ENCODE measurements at places on chromosomes 12 and 14.

GRCh38 chr14:77051116-77051515 lies 22.6 kb upstream of the IRF2BPL start:
- DNase-seq, result no peak

DNA sequence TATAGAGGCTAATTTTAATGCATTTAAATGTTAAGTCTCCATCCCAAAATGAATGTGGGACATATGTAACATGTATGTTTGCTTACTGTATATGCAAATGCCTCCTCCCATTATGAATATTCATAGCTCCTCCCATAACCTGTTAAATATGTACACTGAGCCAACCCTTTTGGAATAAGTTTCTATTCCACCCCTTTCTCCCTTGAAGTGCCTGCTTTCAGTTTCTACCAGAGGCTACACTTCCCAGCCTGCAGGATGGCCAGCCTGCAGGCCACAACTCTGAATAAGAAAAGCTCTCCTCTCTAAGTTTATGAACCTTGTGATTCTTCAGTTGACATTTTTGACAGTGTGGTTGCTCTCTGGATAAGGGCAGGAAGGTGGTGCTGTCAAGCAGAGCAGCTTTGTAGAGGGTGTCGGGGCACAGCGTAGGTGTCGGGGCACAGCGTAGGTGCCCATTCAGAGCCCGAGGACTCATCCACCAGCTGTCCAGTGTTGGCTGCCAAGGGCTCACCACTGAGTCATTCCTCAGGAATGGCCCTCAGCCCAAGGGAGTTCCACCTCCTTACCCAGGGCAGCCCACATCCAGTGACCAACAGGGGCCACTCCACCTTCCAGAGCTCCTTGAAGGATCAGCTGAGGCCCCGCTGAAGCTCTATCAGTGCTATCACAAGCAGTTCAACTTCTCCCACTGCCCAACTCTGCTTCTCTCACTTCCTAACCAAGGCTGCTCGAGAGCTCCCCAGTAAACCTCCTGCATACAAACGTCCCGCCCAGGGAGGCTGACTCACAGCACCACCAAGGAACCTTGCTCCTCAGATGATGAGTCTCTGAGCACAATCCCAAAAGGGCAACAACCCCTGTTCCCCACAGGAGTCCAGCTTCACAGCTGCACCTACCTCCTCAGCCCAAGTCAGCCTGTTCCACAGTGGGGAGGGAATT lies 31.4 kb downstream of the VWF start:
- peak; percentile 95 for DNase-seq

DNA sequence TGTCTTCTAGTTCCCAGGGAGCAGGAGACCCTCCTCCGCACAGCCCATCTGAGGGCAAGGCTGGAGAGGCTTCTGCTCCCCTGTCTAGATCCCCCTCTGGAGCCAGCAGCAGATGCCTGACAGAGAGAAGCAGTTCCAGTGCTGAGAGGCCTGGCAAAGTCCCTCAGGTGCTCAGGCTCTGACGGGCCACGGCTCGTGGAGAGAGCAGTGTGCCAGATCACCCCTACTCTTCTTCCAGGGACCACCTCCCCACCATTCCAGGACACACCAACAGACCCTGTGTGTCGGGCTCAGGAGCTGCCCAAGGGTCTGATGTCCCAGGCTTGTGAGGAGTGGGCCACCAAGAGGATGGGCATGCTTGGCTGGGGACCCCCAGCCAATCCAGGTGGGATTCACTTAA lies 22.5 kb upstream of the C14orf180 start:
- DNase-seq, result no peak

DNA sequence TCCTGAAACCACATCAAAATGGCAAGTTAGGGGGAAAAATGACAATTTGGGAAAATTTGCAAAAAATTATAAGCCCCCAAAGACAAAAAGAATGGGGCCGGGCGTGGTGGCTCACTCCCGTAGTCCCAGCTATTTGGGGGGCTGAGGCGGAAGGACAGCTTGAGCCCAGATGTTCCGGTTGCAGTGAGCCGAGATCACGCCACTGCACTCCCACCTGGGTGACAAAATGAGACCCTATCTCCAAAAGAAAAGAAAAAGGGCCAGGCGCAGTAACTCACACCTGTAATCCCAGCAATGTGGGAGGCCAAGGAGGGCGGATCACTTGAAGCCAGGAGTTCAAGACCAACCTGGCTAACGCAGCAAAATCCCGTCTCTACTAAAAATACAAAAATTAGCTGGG lies 2.0 kb upstream of the VAMP1 start:
- no peak for DNase-seq

DNA sequence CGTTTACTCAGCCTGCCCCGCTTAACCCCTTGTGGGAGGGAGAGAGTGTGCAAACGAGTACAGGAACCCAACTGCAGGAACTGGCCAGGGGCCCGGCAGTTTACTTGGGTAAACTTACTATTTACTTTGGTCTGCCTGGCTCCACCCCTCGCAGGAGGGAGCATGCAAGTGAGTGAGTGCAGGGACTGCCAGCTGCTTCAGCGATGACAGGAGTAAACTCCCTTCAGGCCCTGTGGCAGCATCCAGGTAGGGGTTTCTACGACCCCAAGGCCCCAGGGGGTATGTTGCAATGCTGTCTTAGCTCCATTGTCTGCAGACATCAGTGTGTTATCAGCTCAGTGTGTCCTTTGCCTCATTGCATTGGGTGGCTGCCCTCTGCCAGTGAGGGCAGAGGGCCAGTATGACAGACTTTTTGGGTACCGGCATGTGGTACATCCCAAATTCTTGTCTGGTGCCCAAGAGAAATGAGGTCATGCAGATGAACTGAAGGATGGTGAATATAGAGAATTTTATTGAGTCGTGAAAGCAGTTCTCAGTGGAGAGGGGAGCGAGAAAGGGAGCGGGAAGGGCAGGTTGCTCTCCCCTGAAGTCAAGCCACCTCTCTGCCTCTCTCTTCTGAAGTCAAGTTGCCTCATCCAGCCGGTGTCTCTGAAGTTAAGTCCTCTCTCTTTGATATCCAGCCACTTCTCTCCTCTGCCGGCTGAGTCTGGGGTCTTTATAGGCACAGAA lies 181.8 kb downstream of the FUT8 start:
- DNase-seq, result no peak

DNA sequence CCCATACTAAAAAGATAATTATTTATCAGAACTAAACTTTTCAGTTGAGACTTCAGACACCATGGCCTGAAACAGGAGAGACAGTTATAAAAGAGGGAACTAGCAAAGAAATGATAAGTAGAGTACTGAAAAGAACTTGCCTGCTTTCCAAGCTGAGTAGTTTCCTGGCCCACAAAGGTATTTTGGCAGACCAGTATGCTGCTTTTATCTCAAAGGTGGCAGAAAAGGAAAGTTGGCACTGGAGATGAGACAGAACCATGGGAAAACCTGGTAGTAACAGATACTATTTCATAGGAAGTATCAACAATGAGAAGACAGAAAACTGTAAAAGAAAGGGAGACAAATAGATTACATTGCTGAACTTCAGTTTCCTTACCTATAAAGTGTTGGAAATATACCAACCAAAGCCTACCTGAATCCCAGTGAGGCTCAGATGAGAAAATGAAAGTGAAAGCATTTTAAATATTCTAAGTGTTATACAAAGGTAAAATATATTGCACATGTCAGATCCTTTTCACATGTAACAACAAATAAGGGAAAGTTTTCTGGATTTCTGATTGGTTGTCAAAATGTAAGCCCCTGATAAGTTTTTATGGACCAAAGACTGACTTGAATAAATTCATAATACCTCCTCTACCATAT lies 155.3 kb upstream of the FSCB start:
- DNase-seq, result no peak

GRCh38 chr14:91585856-91586255 lies 75.7 kb upstream of the PPP4R3A start:
- no peak for DNase-seq

DNA sequence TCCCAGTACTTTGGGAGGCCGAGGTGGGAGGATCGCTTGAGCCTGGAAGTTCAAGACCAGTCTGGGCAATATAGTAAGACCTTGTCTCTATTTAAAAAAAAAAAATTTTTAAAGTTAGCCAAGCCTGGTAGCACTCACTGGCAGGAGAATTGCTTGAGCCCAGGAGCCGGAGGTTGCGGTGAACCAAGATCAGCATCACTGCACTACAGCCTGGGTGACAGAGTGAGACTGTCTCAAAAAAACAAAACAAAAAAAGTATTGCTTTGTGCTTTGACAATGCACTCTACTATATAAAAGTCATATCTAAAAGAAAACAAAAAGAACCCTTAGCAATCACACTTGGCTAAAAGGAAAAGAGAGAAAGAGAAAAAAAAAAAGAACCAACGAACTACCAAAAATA lies 26.8 kb downstream of the GNPTAB start:
- no peak for DNase-seq

DNA sequence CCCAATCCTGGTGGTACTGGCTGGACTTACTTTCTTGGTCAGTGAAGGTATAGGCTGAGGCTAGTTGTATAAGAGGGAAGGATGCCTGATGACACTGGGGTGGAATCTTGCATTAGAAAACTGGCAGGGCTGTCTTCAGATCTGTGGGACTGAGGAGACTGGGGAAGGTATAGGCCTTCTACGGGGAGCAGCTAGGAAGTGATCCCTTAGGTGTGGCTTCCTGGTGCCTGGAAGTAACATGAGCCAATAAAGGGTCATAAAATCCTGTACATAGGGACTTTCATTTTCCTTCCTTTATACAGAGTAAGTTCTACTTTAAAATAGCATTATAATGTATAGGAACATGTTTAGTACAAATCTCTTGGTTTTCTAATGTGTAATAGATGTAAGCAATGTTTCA lies 716.8 kb downstream of the LRFN5 start:
- no peak for DNase-seq

- DNase-seq, result no peak
Observed at GRCh38 chr12:109679501-109680263, 33.9 kb upstream of the FAM222A start.

DNA sequence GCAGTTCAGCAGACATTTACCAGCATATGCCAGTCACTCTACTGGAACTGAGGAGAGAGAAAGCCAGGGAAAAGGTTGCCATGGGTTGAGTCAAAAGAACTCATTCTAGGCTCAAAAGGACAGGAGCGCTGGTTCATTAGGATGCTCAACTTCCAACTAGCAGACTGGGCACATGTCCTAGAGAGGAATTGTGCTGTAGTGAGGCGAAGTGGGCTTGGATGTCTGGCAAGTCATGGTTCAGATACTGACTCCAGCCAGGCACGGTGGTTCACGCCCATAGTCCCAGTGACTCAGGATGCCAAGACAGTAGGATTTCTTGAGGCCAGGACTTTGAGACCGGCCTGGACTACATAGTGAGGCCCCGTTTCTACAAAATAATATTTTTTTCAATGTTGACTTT lies 281.5 kb downstream of the CACNA1C start:
- DNase-seq, result no peak

- peak; percentile 58 for DNase-seq
Observed at GRCh38 chr12:7042842-7043241, 17.7 kb upstream of the C1S start.

- no peak for DNase-seq
Observed at GRCh38 chr12:82833481-82833880, 146.8 kb downstream of the TMTC2 start.

- no peak for DNase-seq
Observed at GRCh38 chr12:28770322-28770721, 378.8 kb upstream of the FAR2 start.

- DNase-seq, result no peak
Observed at GRCh38 chr12:41772478-41772877, 372.2 kb downstream of the GXYLT1 start.

DNA sequence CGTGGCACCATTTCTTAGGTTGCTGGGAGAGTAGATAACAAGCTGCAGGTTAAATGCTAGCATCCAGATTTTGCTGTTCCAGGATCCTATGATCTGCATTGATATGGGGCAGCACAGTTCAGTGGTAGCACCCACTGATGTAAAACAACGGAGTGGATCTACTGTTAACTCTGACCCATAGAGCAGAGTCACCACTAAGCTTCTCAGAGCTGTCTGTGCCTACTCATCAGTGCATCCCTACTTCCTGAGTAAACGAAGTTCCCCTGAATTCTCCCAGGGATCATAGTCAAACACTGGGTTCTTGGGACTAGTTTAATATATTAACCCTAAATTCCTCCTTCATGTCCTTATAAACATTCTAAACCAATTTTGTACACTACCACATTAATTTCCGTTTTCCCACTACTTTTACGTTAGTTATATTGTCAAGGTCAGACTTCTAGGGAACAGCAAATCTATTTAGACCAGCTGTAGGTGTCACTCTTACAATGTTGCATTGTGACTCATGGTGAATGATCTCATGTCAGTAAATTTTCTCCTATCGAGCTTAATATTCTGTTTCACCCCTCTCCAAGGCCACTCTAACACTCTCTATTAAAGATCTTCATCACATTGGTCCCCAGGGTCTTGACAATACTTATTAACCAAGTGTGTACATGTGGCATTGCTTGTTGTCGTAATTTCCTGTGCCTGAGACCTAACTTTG lies 10.3 kb downstream of the RERGL start:
- no peak for DNase-seq

DNA sequence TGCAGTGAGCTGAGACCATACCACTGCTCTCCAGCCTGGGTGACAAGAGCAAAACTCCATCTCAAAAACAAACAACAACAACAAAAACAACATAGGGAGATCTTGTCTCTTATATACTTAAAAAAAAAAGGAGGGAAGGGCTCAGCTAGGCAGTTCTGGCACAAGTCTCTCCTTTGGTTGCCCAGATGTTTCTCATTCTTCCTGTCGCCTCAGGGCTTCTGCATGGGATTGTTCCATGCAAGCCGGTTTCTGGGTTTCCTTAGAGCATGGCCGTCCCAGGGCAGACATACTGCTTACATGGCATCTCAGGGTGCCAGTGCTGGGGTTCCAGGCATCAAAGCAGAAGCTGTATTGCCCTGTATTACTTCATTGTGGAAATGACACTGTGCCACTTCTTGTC lies 5.2 kb upstream of the SLC8B1 start:
- peak; percentile 10 for DNase-seq

- no peak for DNase-seq
Observed at GRCh38 chr12:22355011-22355580, 20.6 kb upstream of the ST8SIA1 start.

GRCh38 chr12:116455540-116456329 lies 103.4 kb upstream of the MAP1LC3B2 start:
- DNase-seq, result peak; percentile 93

DNA sequence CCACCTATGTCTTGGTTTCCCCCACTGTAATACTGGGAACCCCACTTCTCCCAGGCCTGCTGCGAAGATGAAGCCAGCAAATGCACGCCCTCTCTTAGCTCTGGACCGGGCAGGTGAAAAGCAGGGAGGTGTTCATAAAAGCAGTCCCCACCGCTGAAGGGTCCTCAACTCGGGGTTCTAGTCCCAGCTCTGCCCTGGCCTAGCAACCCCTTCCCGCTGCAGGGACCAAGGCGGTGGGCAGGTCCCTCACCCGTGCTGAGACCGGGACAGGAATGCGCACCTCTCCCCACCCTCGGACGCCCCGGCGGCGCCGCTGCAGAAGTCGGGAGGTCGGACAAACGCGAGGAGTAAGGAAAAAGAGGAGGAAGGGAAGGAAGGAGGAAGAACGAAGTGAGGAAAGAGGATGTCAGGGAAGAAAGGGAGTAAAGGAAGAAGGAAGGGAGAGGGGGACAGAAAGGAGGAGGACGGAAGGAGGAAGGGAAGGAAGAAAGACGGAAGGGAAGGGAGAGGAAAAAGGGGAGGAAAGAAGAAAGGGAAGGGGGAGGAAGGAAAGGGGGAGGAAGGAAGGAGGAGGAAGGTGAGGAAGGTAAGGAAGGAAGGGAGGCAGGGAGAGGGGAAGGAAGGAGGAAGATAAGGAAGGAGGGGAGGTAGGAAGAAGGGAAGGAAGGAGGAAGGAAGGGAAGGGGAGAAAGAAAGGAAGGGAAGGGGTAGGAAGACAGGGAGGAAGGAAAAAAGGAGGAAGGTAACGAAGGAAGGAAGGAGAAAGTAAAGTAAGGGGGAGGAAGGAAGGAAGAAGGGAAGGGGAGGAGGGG lies 701 bp downstream of the SPRING1 start:
- DNase-seq, result peak; percentile 47

Measured in foreskin fibroblast (primary cell).